Activated T-cell treated with anti-CD3 and anti-CD28 coated beads for 48 hours (primary cell): ENCODE measurements at places on chromosomes 16 and 17.

GRCh38 chr17:60305141-60305540 lies 86.8 kb downstream of the USP32 start:
- no peak for DNase-seq

DNA sequence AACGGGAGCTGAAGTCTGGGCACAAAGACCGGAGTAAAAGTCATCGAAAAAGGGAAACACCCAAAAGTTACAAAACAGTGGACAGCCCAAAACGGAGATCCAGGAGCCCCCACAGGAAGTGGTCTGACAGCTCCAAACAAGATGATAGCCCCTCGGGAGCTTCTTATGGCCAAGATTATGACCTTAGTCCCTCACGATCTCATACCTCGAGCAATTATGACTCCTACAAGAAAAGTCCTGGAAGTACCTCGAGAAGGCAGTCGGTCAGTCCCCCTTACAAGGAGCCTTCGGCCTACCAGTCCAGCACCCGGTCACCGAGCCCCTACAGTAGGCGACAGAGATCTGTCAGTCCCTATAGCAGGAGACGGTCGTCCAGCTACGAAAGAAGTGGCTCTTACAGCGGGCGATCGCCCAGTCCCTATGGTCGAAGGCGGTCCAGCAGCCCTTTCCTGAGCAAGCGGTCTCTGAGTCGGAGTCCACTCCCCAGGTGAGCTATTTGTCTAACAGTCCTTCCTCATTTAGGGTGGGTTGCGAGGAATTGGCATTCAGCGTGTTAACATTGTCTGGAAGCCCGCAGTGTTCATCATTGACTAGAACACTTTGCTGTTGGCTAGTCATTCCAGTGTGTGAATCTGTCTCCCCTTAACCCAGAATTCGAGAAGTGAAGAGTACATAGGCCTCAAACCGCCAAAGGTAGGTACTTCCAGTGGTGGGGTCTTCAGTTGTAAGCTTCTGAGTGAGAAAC lies 1.5 kb downstream of the CDK12 start:
- DNase-seq: no peak

DNA sequence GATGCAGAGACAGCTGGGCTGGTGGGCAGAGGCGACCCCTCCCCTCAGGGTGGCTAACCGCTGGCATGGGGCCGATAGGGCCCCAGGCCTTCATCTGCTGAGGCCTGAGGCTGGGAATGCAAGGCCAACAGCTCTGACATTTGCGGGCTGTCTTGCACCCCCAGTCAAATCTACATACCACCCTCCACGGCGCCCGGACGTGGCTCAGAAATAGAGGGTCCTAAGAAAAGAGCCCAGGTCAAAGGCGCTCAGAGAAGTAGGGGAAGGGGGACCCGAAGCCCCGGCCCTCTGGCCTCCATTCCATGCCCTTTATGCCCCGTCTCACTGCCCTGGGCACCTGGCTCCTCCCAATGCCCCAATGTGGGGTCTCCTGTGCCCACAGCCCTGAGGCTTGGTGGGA lies 142.3 kb downstream of the C16orf78 start:
- DNase-seq: no peak

DNA sequence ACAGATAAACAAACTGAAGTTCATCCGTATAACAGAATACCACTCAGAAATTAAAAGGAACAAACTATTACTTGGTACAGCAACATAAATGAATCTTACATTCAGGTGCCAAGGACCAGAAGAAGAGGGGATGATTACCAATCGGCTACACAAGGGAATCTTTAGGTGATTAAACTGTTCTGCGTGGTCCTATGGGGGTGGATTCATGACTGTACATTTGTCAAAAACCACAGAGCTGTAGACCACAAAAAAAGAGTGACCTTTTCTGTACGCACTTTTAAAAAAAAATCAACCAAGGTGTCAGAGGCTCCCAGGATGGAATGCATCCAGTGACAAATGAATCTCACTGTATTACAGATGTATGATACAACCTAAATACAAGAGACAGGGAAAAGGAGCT lies 110.8 kb downstream of the CDYL2 start:
- DNase-seq: no peak

DNA sequence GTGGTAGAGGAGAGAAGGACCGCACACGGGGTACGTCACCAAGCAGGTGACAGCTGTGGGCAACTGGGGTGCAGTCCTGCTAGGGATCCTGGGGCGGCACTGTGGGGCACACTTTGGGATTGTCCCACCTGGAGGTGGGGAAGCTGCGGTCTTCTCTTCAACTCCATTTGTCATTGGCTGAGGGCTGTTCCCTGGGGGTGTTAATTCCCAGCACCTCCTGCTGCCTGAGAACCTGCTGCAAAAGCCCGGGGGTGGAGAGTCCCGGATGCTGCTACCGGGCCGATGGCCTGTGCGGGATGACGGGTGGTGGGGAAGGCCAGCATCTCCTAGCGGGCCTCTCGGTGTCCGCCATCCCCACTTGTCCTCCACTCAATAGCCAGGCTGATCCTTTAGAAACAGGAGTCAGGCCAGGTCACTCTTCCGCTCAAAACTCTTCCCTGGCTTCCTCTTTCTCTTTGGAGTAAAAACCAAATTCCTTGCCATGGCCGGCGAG lies 100.2 kb downstream of the CYLD start:
- DNase-seq: no peak

GRCh38 chr17:43453331-43453812 lies 30.4 kb upstream of the DHX8 start:
- no peak for DNase-seq

DNA sequence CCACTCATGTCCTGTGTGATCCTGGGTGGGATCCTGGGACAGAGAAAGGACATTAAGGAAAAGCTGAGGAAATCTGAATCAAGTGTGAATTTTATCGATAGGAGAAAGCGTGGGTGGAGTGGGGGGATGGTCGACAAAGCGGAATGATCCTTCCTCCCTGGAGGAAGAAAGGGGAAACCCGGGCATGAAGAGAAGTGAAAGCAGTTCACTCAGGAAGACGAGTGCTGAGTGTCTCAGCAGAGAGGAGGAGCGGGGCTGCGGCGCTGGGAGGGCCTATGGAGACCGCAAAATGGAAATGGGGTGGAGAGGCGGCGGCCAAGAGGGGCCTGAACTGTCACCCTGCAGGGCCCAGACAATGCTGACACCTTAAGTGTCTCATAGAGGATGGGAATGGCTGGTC lies 8.7 kb downstream of the ZDHHC7 start:
- DNase-seq: no peak

- no peak for DNase-seq
These were observed 133.4 kb downstream of the MAP2K6 start for GRCh38 chr17:69547947-69548346.

- DNase-seq: no peak
These were observed 834 bp upstream of the STAT3 start for GRCh38 chr17:42389135-42389417.

GRCh38 chr16:1492923-1493745 lies at the start of gene TELO2:
Gene TELO2, plus strand, starts transcription at chr16:1493360. Its CDS starts 922 bp downstream, at chr16:1494282.
- peak; percentile 84 for DNase-seq
